SJCRH30 (cell line): ENCODE measurements at places on chromosomes 6 and 20.

DNA sequence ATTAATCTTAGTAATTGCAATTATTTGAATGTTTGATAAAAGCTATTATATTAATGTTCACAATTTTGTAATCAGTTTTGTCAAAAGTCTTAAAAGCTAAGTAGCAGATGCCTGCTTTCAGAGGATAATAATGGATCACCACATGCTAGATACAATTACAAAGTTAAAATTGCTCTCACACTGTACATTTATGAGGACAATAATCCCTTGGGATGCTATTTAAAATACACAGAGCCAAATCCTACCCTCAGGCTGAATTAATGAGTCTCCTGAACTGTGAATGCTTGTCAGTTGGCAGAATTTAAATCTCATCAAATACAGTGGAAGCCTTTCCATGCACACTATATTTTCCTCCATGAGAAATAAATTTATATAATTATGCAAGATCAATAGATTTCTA, 153.3 kb upstream of the SYNCRIP start:
- H3K4me1 ChIP-seq, result no peaks in the 10 kb centered on the region
- no peaks in the 10 kb centered on the region for H3K36me3 ChIP-seq
- H3K27me3 ChIP-seq, result no peaks in the 10 kb centered on the region
- no peak overlapping the region for H3K27ac ChIP-seq
- no peak overlapping the region for H3K4me3 ChIP-seq

DNA sequence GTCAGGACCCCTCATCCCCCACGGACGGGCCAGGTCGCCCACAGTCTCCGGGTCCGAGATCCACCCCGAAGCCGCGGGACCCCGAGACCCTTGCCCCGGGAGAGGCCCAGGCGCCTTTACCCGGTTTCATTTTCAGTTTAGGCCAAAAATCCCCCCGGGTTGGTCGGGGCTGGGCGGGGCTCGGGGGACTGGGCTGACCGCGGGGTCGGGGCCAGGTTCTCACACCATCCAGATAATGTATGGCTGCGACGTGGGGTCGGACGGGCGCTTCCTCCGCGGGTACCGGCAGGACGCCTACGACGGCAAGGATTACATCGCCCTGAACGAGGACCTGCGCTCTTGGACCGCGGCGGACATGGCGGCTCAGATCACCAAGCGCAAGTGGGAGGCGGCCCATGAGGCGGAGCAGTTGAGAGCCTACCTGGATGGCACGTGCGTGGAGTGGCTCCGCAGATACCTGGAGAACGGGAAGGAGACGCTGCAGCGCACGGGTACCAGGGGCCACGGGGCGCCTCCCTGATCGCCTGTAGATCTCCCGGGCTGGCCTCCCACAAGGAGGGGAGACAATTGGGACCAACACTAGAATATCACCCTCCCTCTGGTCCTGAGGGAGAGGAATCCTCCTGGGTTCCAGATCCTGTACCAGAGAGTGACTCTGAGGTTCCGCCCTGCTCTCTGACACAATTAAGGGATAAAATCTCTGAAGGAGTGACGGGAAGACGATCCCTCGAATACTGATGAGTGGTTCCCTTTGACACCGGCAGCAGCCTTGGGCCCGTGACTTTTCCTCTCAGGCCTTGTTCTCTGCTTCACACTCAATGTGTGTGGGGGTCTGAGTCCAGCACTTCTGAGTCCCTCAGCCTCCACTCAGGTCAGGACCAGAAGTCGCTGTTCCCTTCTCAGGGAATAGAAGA, 978 bp downstream of the HLA-A start:
- no peak for DNase-seq
- no peak overlapping the region for H3K4me3 ChIP-seq
- H3K36me3 ChIP-seq, result no peaks in the 10 kb centered on the region
- no peaks in the 10 kb centered on the region for H3K4me1 ChIP-seq

DNA sequence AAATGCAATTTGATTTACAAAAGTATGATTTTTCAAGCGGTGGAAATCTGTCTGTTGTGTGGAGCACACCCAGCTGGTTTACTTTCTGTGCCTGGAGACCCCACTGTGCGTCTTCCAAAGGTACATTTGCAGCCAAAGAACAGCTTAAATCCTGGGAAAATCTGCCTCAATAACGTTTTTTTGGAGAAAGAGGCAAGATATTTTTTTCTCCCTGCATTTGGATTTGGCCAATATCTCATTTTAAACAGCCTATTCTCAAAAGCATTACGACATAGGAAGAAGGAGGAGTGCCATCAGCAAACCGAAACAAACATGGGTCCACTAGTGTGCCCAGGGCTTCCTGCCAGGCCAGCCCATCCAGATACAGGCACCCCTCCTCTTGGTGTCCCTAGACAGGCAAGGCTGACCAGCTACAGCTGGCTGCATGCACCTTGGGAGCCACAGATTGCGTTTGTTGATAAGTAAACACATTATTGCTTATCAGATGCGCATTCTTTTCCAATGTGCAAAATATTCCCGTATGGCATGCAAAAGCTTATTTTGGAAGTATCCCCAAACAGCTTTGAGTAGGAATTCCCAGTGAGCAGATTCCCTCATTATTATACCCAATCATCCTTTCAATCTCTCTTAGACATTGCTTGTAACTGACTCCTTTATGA, 184.5 kb upstream of the MARCKS start:
- no peaks in the 10 kb centered on the region for H3K27me3 ChIP-seq
- peaks cover 18% of the 10 kb centered on the region for H3K4me1 ChIP-seq
- H3K36me3 ChIP-seq, result no peaks in the 10 kb centered on the region
- no peak for DNase-seq
- H3K4me3 ChIP-seq, result no peak overlapping the region
- H3K27ac ChIP-seq, result no peak overlapping the region

DNA sequence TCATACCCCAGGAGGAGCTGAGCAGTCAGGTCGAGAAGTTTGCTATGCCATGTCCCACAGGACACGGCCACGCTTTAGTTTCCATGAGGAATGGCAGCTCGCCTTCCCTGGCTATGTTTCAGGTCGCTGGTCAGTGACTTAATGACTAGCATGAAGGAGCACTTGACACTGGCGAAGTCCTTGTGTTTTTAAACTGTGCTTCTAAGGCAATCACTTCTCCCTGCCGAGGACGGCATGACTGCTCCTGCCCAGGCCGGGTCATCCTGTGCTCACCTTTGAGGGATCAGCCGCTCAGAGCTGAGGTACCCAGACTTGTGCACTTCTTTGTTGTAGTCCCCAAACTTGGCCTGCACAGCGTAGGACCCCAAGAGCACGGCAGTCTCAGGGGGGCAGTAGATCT, 34.1 kb downstream of the EZR start:
- no peak overlapping the region for H3K4me3 ChIP-seq
- DNase-seq, result no peak
- no peaks in the 10 kb centered on the region for H3K27me3 ChIP-seq
- no peaks in the 10 kb centered on the region for H3K4me1 ChIP-seq
- H3K27ac ChIP-seq, result no peak overlapping the region
- H3K36me3 ChIP-seq, result peaks cover 8% of the 10 kb centered on the region; the same call in 1 of the 2 replicates

GRCh38 chr6:6277413-6277812, 43.0 kb downstream of the F13A1 start:
- H3K4me3 ChIP-seq, result no peak overlapping the region
- H3K27ac ChIP-seq, result no peak overlapping the region
- no peaks in the 10 kb centered on the region for H3K4me1 ChIP-seq
- no peak for DNase-seq
- no peaks in the 10 kb centered on the region for H3K27me3 ChIP-seq

GRCh38 chr6:140597181-140597580, 1222.7 kb upstream of the CITED2 start:
- no peak overlapping the region for H3K27ac ChIP-seq
- H3K4me1 ChIP-seq, result no peaks in the 10 kb centered on the region
- H3K27me3 ChIP-seq, result no peaks in the 10 kb centered on the region
- no peaks in the 10 kb centered on the region for H3K36me3 ChIP-seq
- no peak for DNase-seq

GRCh38 chr6:43311666-43312065, 3.0 kb upstream of the CRIP3 start:
- no peak overlapping the region for H3K27ac ChIP-seq
- no peaks in the 10 kb centered on the region for H3K27me3 ChIP-seq
- no peaks in the 10 kb centered on the region for H3K4me1 ChIP-seq
